ENCODE measurements at places on chromosomes 4 and X. TPM values are rescaled to one million over a fixed set of nuclear protein-coding genes. Genes with fewer than 3 reads are reported as not detected.

Gene JCHAIN
- 14.9 TPM for polyA plus RNA-seq

Gene CTSO
- polyA plus RNA-seq = 14.1 TPM

Gene FGF13
- polyA plus RNA-seq = not detected

Gene GPRIN3
- polyA plus RNA-seq = 0.01 TPM

Gene ANXA10
- 0.09 TPM for polyA plus RNA-seq

Gene TCEAL7
- 10.2 TPM for polyA plus RNA-seq

Gene SATL1
- polyA plus RNA-seq = not detected

Gene UGT2B15
- not detected for polyA plus RNA-seq

Gene PGAM4
- polyA plus RNA-seq = 0.53 TPM

Gene UGT8
- 0.02 TPM for polyA plus RNA-seq

Gene GAB1
- polyA plus RNA-seq = 10.7 TPM

- DNase-seq = no peak
Observed at GRCh38 chr4:3364199-3364598, 71.4 kb downstream of the RGS12 start.

- DNase-seq = no peak
Observed at GRCh38 chrX:11264925-11265324, 28.3 kb upstream of the AMELX start.

DNA sequence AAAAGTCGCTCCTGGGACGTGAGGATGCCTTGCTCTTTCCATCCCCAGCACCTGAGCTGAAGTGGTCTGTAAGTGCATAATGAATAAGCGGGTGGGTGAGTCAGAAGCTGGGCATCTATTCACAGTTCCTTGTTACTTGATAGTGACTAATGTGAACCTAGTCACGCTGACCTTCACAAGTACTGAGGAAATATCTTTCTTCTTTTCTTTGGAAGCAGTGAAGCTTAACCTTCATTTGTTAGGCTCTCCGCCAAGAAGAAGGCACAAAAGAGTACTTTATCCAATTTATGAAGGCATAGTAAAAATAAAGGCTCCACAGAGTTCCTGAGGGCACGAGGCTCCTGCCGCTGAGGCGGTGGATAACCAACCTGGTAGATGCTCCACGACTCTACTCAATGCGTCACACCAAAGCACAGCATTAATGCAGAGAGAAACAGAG, 475.7 kb upstream of the SLIT2 start:
- peak; percentile 29 for DNase-seq

- DNase-seq = no peak
Observed at GRCh38 chr4:93731456-93731855, 97.1 kb upstream of the ATOH1 start.

GRCh38 chr4:48853604-48854394, 22.9 kb downstream of the OCIAD1 start:
- DNase-seq = no peak

DNA sequence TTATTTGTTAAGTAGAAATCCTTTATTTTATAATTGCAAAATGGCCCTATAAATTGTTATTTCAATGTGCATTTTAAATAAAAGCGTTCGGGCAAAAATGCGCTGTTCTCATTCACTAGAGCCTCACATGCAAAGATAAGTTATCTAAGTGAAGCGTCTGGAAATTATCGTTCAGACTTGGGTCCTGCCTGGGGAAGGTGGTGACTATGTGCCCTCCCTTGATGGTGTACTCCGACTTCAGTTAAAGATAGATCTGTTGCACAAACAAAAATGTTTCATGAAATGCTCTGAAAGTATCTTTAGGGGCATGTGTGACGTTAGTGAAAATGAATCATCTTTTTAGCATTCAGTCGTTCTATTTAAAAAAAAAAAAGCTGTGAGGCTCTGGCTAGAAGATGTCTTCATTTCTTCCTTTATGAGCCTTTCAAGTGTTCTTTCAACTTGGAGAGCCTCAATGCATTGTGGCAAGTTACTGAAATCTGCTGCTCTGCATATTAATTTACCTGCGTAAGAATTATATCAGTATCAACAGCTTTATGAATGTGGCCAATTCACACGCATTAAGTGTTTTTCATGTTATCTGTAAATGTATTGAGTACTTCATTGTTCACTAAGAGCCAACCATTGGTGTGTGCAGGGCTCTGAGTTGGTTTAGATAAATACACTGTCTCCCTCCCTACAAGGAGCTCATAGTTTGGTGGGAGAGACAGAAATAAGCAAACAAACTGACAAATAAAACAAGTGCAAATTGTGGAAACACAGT, 83.0 kb downstream of the AFF1 start:
- DNase-seq = peak; percentile 58

DNA sequence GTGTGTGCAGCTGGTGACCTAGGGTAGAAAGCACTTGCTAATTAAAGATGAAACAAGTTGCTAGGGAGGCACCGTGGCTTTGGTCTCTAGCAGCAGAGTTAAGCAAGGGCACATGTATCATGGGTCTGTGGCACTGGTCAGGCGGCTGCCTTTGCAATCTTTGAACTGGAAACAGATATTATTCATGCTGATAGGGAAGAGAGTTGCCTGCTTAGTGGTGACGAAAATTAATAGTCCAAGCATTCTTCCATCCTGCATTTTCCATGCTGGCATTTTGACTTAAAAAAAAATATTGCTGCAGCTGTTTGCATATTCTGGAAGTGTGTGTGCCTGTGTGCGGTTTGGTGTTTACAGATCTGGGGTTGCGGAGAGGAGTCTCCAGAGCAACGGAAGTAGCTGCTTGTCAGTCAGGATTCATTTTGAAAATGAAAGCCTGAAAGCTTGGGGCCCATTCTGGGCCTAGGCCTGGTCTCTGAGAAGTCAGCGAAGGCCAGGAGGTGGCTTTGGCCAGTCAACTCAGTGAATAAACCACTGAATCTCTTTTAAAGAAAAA, 2.3 kb upstream of the SOWAHD start:
- DNase-seq = no peak

DNA sequence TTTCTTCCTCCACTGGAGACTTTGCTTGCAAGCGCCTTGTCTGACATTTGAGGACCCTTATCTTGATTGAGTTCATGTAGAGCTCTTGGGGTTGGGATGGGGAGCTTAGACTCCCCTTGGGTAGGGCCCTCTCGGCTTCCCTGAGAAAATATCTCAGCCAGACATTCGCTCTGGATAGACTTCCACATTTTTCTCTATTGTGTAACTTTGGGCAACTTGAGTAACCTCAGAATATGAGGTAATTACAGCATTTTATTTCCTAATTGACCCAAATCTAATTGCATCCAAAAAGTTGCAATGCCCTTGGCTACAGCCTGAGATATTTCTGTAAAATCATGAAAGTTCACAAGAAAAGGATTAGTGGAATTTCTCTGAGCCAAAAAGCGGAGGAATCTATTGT, 102.8 kb upstream of the MXRA5 start:
- peak; percentile 22 for DNase-seq

DNA sequence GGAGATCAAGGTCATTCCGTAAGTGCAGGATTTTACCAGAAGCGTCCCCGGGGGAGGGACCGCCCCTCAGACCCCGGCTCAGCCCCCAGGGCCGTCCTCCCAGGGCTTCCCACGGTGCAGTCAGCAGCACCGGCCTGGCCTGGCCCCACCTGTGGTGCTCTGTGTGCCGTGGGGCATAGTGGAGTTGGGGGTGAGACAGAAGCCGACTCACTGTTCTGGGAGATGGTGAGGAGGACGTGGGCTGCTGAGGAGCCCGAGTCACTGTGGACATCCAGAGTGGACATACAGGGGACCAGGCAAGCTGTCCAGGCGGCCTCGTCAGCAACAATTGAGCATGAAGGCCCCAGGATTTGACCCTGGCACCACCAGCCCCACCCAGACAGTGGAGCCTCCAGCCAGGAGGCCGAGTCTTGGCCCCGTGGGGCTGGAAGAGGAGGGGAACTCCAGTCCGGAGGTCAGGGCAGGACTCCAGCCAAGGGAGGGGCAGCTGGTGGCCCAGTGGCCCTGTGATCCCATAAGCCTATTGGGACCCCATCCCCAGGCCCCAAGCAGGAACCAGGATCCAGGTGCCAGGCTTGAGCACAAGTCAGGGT, 19.1 kb downstream of the ATP5ME start:
- DNase-seq = no peak

- DNase-seq = no peak
Observed at GRCh38 chr4:103073792-103074438, 2.6 kb downstream of the SLC9B2 start.

DNA sequence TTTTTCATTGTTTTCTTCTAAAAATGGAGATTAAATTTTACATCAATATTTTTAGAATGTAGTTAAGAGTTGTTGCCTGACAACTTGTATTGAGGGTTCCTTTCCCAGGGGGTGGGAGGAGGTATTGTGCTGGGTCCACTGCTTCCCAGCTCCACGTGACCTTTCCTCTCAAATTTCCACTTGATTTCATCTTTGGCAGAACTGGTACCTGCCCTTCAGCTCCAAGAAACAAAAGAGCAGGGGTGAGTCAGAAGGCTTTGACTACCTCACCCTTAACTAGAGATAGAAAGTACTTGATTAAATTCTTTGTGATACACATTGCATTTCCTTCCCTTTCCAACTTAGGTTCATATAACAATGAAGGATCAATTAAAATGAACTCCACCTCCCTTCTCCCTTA, 19.7 kb downstream of the TRIM2 start:
- DNase-seq = no peak

GRCh38 chr4:171629182-171629581, 184.0 kb upstream of the GALNTL6 start:
- no peak for DNase-seq

GRCh38 chrX:47093248-47093647, 15.0 kb downstream of the RGN start:
- DNase-seq = no peak

DNA sequence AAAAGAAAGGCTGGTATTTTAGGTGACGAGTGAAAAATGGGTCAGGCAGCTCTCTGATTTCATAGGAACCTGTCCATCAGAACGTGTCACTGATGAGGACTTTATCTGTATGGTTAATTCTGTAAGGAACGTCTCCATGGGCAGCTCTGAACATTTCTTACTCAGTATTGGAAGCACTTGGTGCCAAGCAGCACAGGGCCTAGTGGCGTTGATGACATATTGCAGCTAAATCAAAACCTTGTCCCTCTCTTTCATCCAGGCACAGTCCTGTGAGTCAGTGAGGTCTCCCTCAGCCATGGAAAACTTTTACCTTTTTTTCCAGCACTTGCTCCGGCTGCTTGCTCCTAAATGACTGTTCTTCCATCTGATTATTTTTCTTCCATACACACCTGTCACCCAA, 301.9 kb downstream of the DHX15 start:
- DNase-seq = no peak

GRCh38 chrX:24448762-24449250, 16.3 kb upstream of the PDK3 start:
- DNase-seq = no peak

DNA sequence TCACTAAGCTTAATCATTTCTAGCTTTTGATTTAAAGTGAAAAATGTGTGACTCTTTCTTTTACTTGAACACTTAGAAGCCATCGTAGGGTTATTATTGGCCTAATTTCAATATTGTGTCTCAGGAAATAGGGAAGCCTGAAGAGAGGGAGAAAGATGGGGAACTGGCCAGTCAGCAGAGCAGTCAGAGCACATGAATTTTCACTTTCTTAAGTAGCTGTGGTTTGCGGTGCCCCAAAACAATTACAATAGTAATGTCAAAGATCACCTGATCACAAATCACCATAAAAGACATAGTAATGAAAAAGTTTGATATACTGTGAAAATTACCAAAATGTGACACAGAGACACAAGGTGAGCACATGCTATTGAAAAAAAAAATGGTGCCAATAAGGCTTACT, 45.5 kb downstream of the CENPC start:
- DNase-seq = no peak

DNA sequence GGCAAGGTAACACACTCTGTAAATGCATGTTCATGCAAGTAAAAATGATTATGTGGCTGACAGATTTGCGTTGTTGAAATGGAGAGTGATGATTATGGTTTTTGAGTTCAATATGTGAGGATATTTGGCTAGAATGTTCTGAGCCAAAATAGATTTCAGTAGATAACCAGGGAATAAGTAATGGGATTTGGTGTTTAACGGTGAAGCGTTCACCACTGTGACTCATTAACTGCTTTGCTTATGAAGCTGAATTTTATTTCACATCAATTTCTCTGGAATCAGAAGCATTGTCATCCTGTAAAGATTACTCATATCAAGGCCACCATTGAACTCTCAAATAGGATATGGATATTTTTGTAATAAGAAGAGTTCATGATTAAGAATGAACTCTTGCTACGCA, 11.7 kb downstream of the AFP start:
- DNase-seq = no peak

GRCh38 chr4:63693321-63693720, 715.9 kb downstream of the TECRL start:
- no peak for DNase-seq

DNA sequence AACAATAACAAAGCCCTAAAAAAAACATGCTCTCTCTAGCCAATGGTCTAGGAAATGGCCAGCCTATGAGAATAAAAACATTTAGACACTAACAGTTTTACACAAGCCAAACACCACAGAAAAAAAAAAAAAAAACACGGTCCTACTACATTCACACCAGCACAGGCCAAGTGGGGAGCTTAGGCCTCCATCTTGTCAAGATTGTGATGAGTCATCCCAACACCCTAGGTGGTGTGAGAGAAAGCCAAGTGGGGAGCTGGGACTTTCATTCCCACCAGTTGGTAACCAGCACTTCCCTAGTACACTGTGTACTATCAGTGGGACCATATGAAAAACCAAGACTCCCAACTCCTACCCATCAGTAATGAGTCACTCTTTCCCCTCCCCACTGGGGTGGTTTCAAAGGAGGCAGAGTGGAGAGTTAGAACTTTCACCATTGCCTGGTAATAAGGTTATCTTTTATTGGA, 95.6 kb downstream of the ADAMTS3 start:
- no peak for DNase-seq

GRCh38 chr4:122819708-122820449, 6.8 kb upstream of the FGF2 start:
- no peak for DNase-seq

- DNase-seq = peak; percentile 8
Observed at GRCh38 chr4:189021831-189022230, 882.6 kb downstream of the TRIML1 start.

GRCh38 chr4:40055863-40056715, 561 bp upstream of the N4BP2 start:
- DNase-seq = peak; percentile 43

DNA sequence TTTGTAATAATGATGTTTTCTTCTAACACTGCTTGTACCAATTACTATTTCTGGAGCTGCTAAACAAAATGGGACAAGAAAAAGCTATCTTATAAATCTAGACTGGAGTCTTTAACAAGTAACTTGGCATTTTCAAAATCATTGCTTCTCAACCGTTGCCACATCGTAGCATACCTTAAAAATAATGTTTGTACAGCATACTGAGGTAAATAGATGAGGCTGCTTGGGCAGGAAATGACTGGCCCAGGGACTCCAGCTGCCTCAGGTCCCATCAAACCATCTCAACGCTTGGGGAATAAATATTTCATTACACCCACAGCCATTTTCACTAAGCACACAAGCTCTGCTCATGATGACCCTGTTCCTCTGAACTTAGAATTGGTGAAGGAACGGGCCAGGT, 115.1 kb downstream of the SPANXA1 start:
- peak; percentile 0 for DNase-seq

- peak; percentile 45 for DNase-seq
Observed at GRCh38 chr4:156931267-156931666, 40.3 kb downstream of the PDGFC start.

- no peak for DNase-seq
Observed at GRCh38 chr4:7218686-7219085, 26.3 kb downstream of the SORCS2 start.

- DNase-seq = no peak
Observed at GRCh38 chrX:19863857-19864223, 23.6 kb downstream of the SH3KBP1 start.

Measured in BJ (cell line).